Activated CD4-positive, CD25-positive, alpha-beta regulatory T cell treated with anti-CD3 and anti-CD28 coated beads, Interleukin-2, amount 50 U/mL, for 24 hours (primary cell): ENCODE measurements at places on chromosomes 12 and 14.

DNA sequence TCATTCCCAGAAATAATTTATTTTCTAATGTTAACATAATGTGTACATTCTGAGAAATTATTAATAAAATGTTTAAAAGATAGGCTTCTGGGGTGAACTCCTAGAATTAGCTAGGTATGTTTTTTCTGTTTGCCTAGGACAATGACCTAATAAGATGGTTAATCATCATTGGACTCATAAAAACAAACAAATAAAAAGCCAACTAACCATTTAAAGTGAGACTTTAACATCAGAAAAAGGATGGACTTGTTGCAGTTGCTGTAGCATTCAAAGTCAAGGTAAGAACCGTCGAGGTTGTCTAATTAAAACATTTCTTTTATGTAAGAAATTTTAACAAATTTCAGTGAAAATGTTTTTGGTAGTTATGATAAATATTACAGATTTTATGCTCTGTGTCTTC, at the start of gene SLCO1B3:
SLCO1B3 (plus strand) TSS at position 219 of the 400 bp plus-strand sequence. CDS start 5,034 bp downstream, outside the sequence.
- ATAC-seq: no peak

- ATAC-seq: peak; percentile 85
Observed at GRCh38 chr14:94173885-94174603, at the start of gene PPP4R4. TSS of gene PPP4R4 (plus strand) at chr14:94174322. CDS start at chr14:94174466, 144 bp downstream.

DNA sequence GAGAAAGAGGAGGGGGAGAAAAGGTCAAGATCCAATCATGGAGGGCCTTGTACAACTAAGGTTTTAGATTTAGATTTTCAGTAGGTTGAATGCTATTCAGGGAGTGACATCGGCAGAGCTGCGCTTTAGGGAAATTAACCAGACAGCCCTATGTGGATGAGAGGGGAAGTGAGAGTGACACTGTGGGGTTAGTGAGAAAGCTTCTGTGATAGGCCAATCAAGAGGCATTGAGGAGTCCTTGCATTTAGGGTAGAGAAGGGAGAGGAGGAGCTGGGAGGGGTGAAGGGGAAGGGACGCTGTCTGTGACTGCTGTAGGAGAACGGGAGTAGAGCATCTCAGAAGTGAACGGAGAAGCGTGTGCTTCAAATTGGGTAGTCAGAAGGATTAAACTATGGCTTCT, 3.4 kb downstream of the HSD17B6 start:
- no peak for ATAC-seq

GRCh38 chr14:38139926-38140325, 67.8 kb upstream of the SSTR1 start:
- ATAC-seq: no peak

DNA sequence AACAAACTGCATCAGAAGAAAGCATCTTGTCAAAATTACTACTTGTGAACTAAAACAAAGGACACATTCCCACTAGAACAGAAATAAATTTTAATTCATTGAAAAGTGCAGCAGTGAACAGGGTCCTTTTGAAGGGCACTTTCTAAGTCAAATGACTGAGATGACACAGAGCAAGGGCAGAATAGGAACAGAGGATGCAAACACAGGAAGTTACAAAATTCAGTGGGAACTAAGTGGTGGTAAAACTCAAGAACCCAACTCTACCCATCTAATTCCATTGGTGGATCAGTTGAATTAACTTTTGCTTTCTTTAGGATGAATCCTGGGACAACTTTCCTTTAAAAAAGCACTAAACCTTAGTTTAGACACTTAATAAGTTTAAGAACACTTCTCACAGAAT, 45.8 kb downstream of the GNS start:
- ATAC-seq: no peak

GRCh38 chr12:51482929-51483697, 58.5 kb downstream of the SLC4A8 start:
- ATAC-seq: peak; percentile 33

- no peak for ATAC-seq
Observed at GRCh38 chr14:94045563-94046345, 19.6 kb downstream of the OTUB2 start.

DNA sequence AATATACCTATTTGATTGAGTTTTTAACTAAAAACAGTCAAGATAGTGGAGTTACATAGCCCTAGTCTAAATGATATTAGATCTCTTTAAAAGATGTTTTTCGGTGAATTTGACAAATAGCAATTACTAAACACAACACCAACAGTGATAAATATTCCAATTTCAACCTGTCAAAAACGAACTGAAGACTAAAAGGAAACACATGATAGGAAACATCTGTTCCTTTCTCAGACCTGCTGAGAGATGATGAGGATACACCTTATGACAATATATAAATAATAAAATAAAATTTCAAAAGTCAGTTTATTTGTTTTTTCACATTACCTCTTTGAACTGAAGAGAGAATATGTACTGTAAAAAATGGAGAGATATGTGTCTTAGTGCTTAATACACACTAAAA, 232.7 kb downstream of the RASSF9 start:
- no peak for ATAC-seq

DNA sequence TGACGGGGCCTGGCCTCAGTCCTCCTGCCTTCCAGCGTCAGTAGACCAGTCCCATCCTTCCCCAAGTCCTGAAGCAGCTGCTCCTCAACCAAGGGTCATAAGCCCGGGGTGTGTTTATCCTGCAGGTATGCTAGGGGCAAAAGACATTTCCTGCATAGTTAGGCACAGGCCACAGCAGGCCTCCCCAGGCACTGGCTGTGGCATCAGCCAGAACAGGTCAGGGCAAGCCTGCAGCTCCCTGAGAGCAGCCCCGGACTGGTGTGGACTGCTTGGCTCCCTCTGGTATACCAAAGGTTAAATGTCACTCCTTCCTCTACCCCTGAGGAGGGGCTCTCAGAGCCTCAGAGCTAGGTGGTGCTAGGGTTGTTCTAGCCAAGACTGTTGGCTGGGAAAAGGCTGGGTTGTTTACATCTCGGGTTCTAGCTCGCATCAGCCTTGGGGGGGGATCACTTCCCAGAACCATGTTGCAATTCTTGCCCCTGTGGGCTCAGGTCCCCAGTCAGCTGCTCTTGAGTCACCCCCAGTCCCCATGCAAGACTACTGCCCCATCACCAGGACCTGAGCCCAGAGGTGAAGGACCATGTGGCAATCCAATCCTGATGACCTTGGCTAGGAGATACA, 2.9 kb downstream of the MMP14 start:
- ATAC-seq: no peak

DNA sequence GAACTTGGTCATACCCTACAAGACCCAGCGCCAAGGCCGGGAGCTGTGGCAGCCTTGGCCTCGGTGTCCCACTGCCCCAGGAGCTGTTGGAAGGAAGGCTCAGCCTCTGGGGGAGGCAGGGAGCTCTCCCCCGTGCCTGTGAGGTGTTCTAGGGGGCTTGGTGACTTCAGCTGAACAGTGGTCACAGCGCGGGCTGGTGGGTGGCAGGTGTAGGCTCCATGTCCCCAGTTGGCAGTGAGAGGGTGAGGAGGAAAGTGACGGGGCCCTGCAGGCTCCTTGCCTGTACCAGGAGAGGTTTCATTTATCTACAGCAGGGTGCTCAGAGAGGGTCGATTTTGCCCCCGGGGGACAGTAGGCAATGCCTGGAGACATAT, 47.5 kb downstream of the DLK1 start:
- ATAC-seq: no peak

GRCh38 chr14:97655169-97655948, 858.2 kb downstream of the VRK1 start:
- ATAC-seq: no peak

- ATAC-seq: no peak
Observed at GRCh38 chr12:70110085-70110484, 133.1 kb upstream of the CNOT2 start.

DNA sequence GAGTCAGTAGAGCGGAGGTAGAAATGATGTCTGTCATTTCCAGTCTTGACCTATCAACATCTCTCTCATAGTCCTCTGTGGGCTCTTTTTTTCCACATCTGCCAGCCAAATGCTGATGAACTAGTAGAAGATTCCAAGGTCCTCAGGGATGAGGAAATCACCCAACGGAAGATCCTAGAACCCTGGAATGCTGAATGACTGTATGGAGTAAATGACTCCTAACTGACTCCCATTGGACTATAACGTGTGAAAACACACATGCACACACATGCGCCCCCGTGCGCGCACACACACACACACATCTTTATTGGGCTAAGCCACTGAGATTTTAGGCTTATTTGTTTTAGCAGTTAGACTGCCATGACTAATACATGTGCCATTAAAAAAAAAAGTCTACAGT, 159.2 kb downstream of the MYRFL start:
- ATAC-seq: no peak

- ATAC-seq: no peak
Observed at GRCh38 chr12:113740699-113741098, 225.4 kb downstream of the RBM19 start.

DNA sequence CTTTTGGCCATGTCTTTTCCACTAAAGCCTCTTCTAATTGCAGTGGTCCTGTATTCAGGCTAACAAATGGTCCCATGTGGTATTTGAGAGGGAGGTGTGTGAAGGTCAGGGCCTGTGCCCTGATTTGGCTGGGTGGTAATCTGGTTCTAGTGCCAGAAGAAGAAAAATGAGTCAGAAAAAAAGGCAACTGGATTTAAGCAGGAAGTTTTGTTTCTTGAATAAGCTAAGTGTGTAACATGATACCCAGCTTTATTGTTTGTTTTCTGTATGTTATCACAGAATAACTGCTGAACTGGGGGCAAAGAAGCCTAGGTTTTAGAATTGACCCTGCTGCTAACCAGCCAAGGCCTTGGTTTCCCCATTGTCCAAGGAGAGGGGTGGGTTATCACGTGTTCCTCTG, 134.0 kb downstream of the ANO6 start:
- no peak for ATAC-seq

GRCh38 chr14:72547999-72548398, 345.9 kb downstream of the DPF3 start:
- no peak for ATAC-seq

GRCh38 chr14:88106377-88106776, 101.4 kb downstream of the GPR65 start:
- no peak for ATAC-seq

DNA sequence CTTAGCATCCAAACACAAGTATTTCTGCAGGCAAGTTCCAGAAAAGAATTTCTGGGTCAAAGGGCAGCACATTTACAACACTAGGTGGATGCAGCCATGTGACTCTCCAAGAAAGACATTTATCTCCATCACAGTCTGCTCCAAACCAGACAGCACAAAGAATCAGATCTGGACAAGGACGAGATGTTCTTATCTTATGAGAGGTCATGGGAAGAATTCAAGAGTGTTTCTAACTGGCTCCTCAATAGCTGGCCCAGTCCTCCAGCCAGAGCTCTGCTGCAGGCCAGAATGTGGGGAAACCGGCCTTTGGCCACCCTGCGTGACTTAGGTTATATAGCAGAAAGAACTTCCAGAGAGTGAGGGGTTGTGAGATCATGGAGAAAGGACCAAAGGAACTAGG, 17.4 kb downstream of the TMEM119 start:
- no peak for ATAC-seq

- ATAC-seq: no peak
Observed at GRCh38 chr12:20483776-20484175, 115.4 kb downstream of the PDE3A start.

DNA sequence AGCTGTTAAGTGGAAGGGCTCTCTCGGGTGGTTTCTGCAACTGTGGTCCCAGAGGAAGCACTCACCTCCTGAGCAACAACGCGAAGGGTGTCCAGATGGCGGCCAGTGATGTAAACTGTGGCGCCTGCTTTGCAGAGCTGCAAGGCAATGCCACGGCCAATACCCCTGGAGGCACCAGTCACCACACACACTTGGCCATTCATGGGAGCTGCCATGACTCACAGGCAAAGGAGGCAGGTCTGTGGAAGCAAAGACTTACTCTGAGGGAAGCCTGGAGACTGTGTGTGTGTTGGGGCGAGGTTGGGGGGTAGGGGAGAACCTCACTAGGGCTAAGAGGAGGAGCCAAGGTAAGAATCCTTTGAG, 707 bp downstream of the DHRS1 start:
- no peak for ATAC-seq

DNA sequence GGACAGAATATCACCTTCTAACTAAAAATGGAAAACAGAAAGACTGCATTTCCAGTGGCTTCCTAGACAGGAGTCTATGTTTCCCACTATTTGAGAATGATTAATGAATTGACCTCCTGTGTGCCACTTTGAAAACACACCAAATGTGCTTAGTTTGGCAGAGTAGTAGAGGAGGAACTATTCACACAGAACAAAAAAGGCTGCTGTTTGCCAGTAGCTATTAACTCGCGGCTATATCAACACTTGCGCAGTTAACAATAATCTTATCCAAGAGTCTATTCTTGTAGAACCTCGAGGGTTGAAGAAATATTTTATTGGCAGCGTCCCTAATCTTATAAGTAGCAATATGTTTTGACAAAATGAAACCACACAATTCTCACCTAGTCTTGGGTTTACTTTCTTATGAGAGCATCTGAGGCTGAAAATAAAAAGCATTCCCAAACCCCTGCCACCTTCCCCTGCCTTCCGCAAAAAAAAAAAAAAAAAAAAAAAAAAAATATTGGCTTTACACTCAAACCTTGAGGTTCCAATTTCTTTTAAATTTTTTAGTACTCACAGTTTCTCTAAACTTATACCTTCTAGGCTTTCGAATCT, 127.3 kb upstream of the FLRT2 start:
- ATAC-seq: no peak

GRCh38 chr14:76271041-76271755, 104.7 kb upstream of the ESRRB start:
- ATAC-seq: no peak

DNA sequence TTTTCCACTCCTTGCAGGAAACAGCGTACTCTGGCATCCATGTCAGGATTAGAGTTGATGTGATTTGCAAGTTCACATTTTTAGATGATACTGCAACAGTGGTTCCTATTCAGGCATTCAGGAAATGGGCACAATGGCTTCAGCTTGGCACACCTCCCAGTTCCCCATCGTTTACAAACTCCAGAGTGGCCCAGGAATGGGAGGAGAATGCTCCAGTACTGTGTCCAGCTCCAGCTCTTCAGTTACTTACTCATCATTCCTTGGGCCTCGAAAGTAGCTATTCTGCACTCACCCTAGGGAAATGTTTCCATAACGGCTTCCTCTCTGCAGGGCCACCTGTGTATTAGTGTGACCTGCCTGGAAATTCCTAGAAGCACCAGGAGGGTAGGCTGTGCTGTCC, 239.7 kb upstream of the RGS6 start:
- ATAC-seq: no peak

GRCh38 chr14:101103321-101103901, 199.9 kb upstream of the RTL1 start:
- ATAC-seq: no peak

GRCh38 chr12:108807476-108807875, 49.9 kb downstream of the SSH1 start:
- ATAC-seq: no peak

- no peak for ATAC-seq
Observed at GRCh38 chr12:94099632-94100031, 48.7 kb upstream of the PLXNC1 start.

GRCh38 chr12:57234571-57235016, 5.1 kb downstream of the SHMT2 start:
- no peak for ATAC-seq

DNA sequence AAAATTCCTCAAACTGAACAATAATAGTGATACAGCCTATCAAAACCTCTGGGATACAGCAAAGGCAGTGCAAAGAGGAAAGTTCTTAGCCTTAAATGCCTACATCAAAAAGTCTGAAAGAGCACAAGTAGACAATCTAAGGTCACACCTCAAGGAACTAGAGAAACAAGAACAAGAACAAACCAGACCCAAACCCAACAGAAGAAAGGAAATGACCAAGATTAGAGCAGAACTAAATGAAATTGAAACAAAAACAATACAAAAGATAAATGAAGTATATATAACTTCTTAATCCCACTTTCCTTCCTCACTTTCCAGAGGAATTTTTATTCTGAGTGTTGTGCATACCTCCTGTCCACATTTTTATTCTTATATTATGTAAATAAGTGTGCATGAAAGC, 192.0 kb downstream of the FUT8 start:
- no peak for ATAC-seq
